ENCODE measurements at places on chromosomes 1 and 21.

GRCh38 chr1:151011154-151011850 lies 3.1 kb downstream of the PRUNE1 start:
- DNase-seq: no peak

DNA sequence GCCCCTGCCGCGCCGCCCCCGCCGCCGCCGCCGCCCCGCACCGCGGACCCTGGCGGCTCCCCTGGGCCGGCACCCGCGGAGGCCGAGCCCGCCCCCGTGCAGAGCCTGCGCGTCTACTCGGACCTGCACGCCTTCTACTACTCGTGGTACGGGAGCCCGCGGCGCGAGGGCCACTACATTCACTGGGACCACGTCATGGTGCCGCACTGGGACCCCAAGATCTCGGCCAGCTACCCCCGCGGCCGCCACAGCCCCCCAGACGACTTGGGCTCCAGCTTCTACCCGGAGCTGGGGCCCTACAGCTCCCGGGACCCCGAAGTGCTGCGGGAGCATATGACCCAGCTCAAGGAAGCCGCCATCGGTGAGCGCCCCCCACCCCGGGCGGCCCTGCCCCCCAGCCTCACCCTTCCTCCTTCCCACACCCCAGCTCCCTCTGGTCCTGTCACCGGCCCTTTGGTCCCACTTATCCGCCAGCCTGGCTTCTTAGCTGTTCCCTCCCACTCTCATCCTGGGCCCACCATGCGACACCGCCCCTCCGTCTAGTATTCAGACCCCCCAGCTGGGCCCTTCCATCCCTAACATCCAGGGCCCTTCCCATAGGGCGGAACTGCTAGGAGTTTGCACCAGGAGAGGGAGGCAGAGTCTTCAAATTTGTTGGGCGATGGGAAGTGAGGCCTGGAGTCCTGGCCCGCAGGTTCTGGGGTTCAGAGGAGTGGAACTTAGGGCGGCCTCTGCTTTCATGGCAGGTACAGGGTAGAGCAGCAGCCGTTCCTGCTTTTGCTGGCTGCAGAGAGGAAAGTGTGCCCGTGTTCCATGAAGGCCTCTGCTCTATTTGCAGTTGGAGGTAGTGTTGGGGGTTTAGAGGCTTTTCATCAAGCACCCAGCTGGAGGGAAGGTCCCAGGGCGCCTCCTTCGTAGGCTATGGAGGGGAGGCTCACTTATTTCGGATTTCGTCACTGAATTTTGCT lies 1.0 kb downstream of the MANEAL start:
- DNase-seq: no peak

DNA sequence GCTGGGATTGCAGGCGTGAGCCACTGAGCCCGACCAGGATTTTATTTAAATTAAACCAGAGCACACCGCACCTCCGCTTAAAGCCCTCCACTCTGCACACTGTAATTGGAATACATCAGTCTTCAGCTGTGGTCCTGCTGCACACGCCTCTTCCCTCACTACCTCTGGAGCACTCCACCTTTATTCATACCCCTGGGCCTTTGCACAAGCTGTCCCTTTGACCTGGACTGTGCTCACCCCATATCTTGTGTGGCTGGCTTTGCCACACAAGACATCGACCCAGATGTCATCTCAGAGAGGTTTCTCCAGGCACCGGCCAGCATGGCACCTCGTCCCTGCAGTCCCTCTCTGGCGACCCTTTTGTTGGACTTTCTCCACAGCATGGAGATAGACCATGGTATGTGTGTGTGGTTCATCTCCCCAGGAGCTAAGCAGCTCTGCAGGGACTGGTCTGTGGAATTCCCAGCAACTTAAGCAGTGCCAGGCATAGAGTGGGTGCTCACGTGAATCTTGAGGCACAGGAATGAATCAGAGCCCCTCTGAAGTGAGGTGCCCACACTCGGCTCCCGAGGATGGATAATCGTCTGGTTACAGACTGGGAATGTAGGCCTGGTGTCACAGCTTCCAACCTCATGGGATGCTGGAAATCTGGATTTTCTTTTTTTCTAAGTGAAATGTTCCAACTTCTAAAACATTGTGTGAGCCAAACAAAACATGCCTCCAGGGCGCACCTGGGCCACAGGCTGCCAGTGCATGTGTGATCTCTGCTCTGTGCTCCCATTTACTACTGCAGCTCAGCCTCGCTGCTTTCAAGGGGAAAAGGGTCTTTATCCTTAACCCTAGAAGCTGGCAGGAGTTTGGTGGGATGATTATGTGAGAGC lies 61.9 kb downstream of the EVA1C start:
- no peak for DNase-seq

DNA sequence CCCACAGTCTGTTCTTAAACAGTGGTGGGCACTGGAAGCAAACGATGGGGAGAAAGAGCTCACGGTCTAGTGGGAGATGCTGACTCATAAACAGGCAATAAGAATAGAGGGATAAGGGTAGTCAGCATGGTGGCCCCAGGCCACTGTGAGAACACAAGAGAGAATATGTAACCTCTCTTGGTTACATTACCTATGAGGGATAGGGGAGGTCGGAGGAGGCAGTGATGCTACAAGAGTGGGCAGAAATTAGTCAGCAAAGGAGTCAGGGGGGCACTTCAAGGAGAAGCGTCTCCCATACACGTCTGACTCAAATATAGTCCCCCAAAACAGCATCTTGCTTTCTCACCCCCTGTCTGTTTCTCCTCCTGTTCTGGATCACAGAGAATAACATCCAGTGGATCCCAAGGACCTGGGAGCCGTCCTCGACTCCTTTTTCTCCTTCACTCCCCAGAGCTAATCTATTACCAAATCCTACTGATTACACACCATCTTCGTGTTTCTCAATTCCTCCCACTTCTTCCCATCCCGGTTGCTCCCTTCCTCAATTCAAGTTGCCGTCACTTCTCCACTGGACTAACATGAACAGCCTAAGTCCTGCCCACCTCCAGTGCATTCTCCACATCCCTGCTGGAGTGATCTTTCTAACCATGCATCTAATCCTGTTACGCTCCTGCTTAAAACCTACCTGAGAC lies 2.1 kb downstream of the SLAMF8 start:
- DNase-seq: no peak

- DNase-seq: no peak
Observed at GRCh38 chr1:212485913-212486618, 53.3 kb downstream of the NENF start.

DNA sequence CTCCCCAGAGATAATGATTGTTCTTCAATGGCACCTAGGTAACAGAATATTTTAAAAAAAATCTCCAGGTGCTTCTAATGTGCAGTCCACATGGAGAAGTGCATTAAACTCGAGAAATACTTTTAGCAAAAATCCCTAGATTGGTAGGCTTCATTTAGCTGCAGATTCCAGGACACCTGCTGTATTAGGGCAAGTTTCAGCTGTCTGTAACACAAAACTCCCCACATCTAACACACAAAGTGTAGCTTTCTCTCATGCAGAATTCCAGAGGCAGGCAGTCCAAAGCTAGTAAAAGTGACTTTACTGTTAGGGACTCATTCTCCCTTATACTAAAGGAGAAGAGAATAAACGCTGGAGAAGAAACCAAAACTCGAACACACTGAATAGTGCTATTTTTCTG lies 1414.3 kb upstream of the B3GALT2 start:
- no peak for DNase-seq

- DNase-seq: no peak
Observed at GRCh38 chr21:37700641-37701202, 215.5 kb downstream of the KCNJ6 start.

DNA sequence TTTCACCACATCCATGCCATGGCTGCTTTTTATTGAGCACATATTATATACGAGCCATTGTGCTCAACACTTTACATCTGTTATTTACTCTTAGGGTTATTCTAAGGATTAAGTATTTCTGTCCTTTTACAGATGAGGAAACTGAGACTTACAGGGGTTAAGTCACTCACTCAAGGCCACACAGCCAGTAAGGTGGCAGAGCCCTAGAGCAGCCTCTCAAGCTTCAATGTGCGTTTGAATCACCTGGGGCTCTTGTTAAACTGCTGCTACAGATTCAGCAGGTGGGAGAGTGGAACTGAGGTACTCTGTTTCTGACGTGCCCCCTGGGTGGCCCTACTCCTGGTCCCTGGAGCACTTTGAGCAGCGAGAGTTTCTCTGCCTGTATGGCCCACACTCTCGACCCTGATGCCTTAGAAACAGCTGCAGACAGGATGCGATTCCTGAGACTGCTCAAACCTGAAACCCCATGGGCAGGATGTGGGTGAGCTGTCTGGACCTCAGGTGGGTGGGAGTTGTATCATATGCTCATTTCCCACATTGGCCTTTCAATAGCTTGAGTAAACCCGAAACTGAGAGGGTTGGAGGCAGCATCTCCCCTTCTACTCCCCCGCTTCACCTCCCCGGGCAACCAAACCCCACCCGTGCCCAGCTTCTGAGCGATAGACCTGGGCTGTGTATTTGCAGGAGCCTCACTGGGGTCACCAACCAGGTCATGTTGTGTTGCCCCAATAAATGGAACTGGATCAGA lies 59.3 kb downstream of the MAN1C1 start:
- no peak for DNase-seq

DNA sequence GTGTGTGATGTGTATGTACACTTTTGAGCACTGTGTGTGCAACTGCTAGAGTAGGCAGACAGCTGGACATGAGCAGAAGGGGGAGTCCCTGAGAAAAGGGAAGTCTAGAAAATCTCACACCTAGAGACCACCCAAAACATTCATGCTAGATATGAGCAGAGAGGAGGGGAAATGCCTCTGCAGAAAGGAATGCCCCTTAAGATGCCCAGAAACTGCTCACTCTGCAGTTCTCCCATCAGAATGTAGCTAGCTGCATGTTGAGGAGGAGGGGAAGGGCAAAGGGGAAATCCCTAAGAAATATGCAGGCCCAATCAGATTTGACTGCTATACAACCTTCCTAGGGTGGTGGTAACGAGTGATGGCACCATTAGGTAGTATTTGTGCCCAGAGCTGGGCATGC lies 31.8 kb upstream of the MAGOH start:
- DNase-seq: no peak

DNA sequence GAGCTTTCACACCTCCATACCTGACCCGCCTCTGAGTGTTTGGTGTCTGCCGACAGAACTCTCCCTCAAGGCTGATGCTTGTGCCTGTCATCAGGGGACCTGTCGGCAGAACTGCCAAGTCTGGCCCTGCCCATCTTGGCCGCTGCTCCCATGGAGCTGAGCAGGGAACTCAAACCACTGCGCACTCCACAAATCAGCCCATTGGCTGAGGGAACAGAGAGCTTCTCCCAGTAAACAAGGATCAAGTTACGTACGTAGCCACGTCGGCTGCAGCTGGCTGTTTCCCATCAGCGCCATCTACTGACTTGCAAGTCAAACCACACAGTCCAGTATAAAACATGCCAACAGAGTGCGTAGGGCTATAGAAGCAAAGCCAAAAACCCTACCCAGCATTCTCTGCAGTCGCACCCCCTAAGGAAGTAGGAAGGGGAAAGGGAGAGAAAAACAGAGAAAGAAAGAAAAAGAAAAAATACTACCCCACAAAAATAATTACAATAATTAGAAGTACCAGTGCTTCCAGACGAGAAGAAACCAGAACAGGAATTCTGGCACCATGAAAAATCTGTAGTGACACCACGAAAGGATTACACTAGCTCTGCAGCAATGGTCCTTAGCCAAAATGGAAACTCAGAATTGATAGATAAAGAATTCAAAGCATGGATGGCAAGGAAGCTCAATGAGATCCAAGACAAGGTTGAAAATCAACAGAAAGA lies 13.1 kb downstream of the KRTAP13-1 start:
- no peak for DNase-seq

GRCh38 chr21:46254208-46254975 lies 25.8 kb upstream of the LSS start:
- no peak for DNase-seq

DNA sequence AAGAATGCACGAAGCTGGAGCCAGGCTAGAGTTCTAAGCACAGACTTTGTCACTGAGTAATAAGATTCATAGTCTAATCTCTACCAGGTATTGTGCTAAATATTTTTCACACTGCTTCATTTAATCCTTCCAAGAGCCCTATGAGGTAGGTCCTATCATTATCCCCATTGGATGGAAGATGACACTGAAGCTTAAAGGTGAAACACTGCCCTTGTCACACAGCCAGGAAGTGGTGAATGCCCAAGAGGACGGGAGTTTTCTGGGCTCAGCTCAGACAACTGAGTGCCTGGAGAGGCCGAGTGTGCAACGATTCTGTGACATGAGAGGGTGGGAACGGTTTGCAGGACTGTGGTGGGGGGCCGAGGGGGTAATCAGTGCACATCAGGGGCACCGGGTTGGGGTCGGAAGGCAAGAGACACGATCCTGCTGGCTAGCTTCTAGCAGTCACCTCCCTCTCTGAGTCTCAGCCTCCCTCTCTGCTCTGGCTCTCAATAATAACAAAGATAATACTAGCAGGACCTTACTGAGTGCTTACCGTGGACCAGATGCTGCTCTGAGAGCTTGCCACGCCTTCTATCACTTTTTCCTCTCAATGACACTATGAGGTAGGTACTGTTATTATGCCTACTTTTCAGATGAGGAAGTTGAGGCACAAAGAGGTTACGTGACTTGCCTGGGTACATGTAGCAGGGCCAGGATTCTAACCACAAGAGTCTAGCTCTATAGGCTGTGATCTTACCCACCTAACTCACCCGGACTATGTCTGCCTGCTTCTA lies 12.4 kb downstream of the KCNQ4 start:
- DNase-seq: no peak

DNA sequence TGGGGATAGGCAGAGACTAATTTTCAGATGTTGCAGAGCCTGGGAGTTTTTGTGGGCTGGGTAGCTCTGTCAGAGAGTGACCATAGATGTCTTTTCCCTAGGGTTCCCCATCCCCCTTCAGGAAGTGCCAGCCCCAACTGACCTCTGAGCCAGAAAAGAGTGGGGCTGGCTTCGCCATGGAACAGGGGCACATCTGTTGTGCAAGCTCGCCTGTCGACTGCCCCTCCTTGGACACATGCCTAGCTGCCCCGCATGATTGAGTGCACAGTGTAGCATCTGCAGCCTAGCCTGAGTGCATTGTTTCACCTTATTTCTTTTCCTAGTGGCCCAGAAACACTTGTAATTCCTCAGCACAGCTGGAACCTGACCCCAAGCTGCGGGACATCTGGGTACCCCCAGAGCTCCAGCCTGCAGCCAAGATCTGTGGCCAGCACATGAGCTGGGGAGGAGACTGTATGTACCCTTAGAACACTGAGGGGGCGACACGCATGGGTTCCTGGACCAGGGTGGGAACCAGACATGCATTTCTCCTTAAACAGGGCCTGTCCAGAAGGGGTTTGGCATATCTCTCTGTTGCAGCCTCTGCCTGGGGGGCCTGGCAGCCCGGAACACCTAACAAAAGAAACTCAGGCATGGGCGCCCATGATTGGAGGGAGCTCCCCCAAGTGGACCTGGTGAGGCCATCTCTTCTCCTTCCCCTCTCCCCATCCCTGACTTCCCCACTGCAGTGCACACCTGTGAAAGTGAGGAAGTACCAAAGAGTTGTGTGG lies 55.2 kb downstream of the SYT14 start:
- no peak for DNase-seq
